Temporal lobe (tissue), 4 donors: ENCODE measurements at places on chromosomes 5 and 9. TPM values are rescaled to one million over a fixed set of nuclear protein-coding genes. Genes with fewer than 3 reads are reported as not detected.

Gene NUTM2G
- not detected for total RNA-seq

Gene FBXL7
- total RNA-seq, result 3.9 TPM

Gene SLU7
- 56.5 TPM for total RNA-seq

Gene PHF24
- total RNA-seq, result 25.6 TPM

Gene PCDHGB5
- total RNA-seq, result 16.2 TPM

Gene GRXCR2
- not detected for total RNA-seq

Gene WWC1
- 60.5 TPM for total RNA-seq

Gene HAPLN1
- total RNA-seq, result 9.6 TPM

Gene PCDHB6
- total RNA-seq, result 3.7 TPM

Gene FOXD4L6
- total RNA-seq, result not detected

Gene TMEM215
- 0.25 TPM for total RNA-seq

Gene IL13
- total RNA-seq, result not detected

Gene IFNK
- not detected for total RNA-seq

Gene LTC4S
- 0.74 TPM for total RNA-seq

Gene PTPN3
- total RNA-seq, result 4.4 TPM

Gene TRIM32
- total RNA-seq, result 18.9 TPM

Gene LCP2
- total RNA-seq, result 0.98 TPM

Gene NOTCH1
- 29.0 TPM for total RNA-seq

Gene HMGCS1
- 474 TPM for total RNA-seq

Gene TRIM52
- total RNA-seq, result 9.8 TPM

Gene ISCA1
- total RNA-seq, result 74.7 TPM

Gene MSX2
- not detected for total RNA-seq

Gene IQGAP2
- 20.7 TPM for total RNA-seq

Gene ARL14EPL
- total RNA-seq, result not detected

Gene FBP1
- not detected for total RNA-seq

Gene NOXA1
- 2.0 TPM for total RNA-seq

Gene GFRA3
- not detected for total RNA-seq

Gene TERT
- total RNA-seq, result not detected

Gene RGMB
- total RNA-seq, result 36.6 TPM

Gene SHOC1
- total RNA-seq, result not detected

Gene GTF2H2
- 44.0 TPM for total RNA-seq

Gene SLC1A1
- 48.9 TPM for total RNA-seq

Gene SLC36A3
- not detected for total RNA-seq

Gene FAM200C
- total RNA-seq, result 21.1 TPM

Gene SPINK4
- not detected for total RNA-seq

Gene ICE1
- total RNA-seq, result 39.3 TPM

Gene TMEM174
- not detected for total RNA-seq

Gene LCN1
- not detected for total RNA-seq

Gene IRX2
- total RNA-seq, result under 0.01 TPM

Gene CENPK
- total RNA-seq, result 5.4 TPM

Gene NRG2
- total RNA-seq, result 3.9 TPM

Gene ROR2
- 0.74 TPM for total RNA-seq

Gene IL5
- not detected for total RNA-seq

Gene OLFML2A
- 3.2 TPM for total RNA-seq
